Stimulated activated CD8-positive, alpha-beta memory T cell treated with anti-CD3 and anti-CD28 coated beads, Interleukin-2, amount 100 ng/mL, for 48 hours (primary cell): ENCODE measurements at places on chromosomes 5 and 9.

DNA sequence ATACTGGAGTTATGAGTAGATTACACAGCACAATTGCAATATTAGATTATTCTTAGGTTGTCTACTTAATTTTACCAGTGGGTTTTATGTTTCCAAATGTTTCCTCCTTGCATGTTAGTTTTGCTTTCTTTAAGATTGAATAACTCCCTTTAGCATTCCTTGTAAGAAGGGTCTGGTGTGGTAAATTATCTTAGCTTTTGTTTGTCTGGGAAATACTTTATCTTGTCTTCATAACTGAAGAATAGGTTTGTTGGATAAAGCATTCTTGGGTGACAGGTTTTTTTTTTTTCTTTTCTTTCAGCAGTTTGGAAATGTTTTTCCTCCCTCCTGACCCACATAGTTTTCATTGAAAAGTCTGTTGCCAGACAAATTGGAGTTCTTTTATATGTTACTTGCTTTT, 531.1 kb downstream of the ANXA1 start:
- DNase-seq, result no peak

GRCh38 chr9:129392093-129392541, 214.1 kb upstream of the IER5L start:
- no peak for DNase-seq

- no peak for DNase-seq
Measured at GRCh38 chr5:170307575-170308465, 10.2 kb upstream of the LCP2 start.

DNA sequence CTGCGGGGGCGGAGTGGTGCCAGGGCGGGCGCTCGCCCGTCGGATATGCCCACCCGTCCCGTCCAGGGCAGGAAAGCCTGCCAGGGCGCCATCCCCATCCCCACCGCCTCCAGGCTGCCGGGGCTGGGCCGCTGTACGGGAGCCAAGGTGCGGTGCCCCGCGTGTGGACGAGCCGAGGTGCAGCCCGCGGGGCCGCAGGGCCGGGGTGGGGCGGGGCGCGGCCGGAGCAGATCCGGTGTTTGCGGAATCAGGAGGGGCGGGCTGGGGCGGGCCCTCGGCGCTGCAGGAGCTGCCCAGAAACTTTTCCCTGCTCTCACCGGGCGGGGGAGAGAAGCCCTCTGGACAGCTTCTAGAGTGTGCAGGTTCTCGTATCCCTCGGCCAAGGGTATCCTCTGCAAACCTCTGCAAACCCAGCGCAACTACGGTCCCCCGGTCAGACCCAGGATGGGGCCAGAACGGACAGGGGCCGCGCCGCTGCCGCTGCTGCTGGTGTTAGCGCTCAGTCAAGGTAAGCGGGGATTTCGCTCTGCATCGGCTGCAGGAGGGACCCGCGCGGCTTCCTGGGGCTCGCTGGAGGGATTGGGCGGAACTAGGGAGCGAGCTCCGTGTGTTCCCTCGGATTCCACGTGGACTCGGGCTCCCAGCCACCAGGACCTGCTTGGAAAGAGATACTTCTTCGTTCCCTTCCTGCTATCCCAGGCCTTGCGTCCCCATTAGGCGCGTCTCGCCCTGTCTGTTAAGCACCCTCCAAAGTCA, at the start of gene ITGA2:
ITGA2 (plus strand) TSS at position 328 of the 756 bp plus-strand sequence; CDS start at position 445, 117 bp downstream.
- peak; percentile 8 for DNase-seq

- DNase-seq, result no peak
Measured at GRCh38 chr9:114709636-114710035, 27.6 kb upstream of the TEX48 start.

DNA sequence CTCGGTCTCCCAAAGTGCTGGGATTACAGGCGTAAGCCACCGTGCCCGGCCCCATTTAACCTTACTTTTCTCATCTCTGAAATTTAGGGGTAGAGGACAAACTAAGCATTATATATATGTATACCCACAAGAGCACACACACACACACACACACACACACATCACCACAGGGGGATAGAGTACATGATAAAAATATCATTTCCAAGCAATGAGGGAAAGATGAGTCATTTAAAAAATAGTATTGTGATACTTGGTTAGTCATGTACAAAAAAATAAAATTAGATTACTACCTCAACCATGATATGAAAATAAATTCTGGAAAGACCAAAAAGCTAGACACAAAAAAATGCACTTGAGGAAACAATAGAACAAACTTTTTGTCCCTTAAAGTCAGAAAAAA, 67.2 kb downstream of the CDH18 start:
- DNase-seq, result no peak

- peak; percentile 19 for DNase-seq
Measured at GRCh38 chr9:127397646-127398274, 791 bp downstream of the SLC2A8 start.

DNA sequence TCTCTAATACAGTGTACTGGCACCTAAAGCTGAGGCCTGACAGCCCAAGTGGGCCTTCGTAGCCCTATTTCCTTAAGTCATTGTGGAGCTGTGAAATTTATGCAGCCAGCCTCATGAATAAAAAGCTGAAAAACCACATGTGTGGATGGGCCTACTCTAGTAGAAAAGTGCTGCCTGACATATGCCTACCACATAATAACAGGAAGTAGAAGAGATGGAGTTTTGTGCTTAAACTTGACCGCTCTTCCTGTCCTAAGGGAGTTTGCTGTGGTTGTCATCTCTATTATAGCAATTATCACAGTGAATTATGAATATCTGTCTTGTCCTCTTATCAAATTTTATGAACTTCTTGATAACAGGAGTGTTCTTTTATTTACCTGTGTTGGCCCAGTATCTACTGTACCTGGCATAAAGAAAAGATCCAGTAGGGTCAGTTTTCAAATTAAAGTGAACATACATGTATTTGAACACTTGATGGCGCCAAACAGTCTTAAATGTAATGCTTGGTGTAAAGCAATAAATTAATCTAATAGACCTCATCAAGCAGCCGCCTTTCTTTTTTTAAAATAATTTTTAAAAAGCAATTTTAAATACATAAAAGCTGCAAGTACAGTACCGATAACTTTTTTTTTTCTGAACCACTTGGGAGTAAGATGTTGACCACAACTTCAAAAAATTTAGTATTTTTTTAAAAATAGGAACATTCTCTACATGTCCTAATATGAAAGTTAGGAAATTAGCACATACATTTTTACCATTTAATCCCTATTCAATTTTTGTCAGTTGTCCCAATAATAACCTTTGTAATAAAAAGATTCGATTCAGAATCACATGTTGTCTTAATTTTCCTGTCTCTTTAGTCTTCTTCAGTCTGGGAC, 51.0 kb downstream of the FKTN start:
- DNase-seq, result no peak

DNA sequence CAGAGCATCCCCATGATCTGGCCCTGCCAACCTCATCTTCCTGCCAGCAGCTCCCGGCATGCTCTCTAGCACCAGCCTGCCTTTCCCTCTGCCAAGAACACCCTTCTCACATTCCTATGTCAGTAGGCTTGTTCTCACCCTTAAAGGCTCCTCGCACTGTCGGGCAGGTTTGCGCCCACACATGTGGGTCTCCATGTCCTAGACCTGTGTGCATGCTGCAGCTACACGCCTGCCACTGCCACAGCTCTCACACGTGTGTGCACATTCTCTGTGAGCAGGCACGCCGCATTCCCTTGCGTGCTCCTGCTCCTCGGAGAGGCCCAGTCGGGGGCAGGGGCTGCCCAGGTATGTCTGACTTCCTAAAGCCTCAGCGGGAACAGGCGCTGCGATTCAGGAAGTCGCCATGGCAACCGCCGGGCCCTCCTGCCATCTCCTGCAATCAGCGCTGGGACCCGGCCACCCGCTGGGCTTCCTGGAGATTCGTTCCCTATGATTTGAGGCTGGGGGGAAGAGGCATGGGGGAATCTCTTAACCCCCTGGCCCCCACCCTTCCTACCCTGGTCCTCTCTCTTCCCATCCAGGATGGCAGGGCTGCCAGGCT, 28.1 kb downstream of the NDUFA8 start:
- no peak for DNase-seq

DNA sequence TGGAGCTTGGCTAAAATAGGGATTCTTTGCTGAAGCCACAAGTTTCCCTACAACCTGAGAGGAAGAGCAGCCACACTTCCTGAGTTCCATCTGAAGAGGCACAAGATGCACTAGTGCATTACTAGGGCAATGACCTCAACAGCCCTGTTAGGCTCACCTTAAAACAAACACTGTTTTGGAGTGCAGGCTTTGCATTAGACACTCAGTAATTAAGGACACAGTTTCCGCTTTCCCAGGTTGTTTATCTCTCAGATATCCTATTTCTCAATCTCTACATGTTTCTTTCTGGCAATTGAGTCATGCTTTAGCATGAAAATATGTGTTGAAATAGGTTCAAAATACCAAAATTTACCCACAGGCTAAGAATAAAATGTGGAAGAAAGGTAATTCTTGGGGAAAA, 34.2 kb downstream of the EMB start:
- no peak for DNase-seq

DNA sequence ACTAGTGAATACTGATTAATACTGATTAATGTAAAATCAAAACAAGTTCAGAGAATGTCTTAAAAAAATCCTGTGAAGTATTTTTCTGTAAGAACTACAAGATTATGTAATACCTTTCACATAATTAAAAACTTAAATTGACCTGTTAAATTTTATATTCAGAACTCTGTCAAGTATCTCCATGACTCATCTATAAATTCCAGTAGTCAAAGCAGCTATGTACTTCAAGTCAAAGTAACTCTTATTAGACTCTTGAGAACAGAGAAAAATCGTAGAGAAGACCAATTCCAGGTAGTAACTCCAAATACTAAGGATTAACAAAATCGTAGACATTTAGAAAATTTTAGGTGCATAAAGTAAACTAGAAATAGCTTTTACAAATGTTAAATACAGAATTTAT, 77.1 kb downstream of the HOMER1 start:
- DNase-seq, result no peak

DNA sequence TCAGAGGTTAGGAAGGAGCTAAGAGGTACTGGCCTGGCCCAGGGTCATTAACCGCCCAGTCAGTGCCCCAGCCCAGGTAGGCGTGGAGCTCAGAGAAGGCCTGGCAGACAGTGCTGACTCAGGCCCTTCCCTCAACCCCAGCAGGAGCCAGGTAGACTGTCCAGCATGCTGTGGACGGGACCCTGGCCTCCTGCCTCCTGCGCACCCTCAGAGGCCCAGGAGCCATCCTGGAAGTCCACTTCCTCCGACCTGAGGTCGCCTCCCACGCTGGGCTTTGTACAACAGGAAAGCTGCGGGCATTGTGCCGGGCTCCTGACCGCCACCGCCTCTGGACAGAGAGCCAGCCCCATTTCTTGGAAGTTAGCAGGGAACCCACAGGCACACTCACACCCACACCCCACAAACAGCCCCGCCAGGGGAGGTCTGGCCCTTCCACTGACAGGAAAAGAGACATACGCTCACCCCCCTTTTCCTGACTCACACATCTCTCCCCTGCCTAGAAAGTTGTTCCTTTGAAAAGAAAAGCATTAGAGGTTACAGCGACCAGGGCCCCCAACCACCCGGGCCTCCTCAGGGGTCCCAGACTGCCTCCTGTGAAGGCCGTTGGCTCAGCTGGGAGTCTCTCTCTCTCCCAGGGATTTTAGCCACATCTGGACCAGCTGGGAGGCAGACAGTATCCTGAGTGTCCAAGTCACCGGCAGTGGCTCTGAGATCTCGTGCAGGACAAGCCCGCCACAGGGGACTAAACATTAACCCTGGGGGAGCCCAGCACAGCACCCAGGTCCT, 7.7 kb downstream of the RALGDS start:
- DNase-seq, result no peak

DNA sequence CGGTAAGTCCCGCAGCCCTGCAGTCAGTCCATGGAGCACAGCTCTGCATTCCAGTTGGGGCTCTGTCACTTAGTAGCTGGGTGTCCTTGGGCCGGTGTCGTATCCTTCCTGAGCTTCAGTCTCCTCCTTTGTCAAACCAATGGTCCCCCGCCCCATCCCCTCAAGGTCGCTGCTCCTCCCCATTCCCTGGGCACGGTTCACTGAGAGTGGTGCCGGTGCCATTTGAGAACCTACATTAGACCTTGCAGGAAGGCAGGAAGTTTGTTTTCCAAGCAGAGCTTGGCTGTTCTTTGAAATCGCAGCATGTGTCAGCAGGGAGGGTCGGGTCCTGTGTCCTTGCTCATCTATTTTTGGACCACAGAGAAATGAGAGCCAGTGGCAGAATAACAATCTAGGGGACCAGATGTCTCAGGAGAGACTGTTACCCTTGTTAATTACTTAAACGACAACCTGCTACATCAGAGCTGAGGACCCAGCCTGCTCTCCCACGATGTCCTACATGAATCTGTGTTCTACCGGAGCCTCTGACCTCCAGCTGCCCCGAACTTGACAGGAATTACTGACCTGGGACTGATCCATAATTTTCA, 21.7 kb upstream of the BARHL1 start:
- DNase-seq, result no peak

GRCh38 chr9:7210854-7211637, 453.3 kb downstream of the KDM4C start:
- no peak for DNase-seq

DNA sequence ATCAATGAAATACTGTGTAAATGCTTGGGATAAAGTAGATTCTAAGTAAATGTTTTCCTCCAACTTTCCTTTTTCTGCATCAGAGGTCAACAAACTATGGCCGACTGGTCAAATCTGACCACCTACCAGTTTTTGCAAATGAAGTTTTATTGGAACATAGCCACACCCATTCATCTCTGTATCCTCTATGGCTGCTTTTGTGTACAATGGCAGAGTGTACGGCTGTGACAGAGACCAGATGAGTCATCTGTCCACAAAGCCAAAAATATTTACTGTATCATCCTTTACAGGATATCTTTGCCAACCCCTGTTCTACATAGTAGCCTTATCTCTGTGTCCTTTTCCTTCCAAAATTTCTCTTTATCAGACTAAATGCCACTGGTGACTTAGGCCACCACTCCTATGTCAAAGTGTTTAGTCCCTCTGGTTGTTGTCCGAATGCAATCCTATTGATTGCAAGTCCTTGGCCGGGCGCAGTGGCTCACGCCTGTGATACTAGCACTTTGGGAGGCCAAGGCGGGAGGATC, 218.4 kb upstream of the KLF4 start:
- no peak for DNase-seq

- DNase-seq, result no peak
Measured at GRCh38 chr5:179237770-179238627, 107.3 kb downstream of the ADAMTS2 start.

- no peak for DNase-seq
Measured at GRCh38 chr5:119743927-119744326, 114.6 kb downstream of the FAM170A start.

GRCh38 chr5:58064801-58065200, 395.1 kb downstream of the PLK2 start:
- DNase-seq, result no peak

GRCh38 chr5:170418736-170419135, 29.6 kb upstream of the KCNMB1 start:
- DNase-seq, result no peak

DNA sequence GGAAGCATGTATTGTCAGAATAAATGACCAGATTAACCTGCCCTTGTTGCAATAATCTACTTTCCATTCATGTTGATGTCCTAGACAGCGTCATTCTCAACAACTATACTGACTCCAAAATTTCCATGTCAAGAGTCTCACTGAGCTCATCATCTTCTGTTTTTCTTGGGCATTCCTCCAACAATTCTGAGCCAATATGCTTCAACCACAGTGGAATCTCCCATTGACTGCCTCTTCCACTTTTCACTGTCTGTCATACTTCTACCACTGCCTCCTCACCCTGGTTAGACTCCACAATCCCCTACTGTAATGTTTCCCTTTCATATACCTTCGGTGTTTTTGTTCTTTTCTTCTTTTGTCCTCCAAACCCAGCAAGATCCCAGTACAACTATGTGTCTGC, 162.8 kb downstream of the TLE1 start:
- DNase-seq, result no peak
